ENCODE measurements at places on chromosomes 5 and 9.
A peak's percentile ranks its signal among the peaks of the same experiment; 100 is the strongest.

DNA sequence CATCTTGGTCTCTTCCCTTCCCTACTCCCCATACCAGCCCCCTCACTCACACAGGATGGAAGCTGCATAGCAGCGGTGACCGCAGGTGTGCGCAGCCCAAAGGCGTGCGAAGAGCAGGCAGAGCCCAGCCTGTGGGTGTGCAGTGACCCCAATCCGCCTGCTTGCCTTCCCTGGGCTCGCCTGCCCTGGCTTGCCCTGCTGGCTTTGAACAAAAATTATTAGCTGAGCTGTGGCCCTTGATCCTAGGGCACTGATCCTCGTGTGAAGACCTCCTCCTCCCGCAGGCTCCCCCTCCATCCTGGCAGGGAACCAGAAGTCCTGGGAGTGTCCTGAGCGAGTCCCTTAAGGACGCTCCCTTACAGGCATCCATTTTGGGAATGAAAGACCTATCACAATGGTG, 31.9 kb downstream of the MORN5 start:
- no peak for DNase-seq

- no peak for DNase-seq
Observed at GRCh38 chr5:87770601-87771121, 357.9 kb upstream of the CCNH start.

- no peak for DNase-seq
Observed at GRCh38 chr5:72291601-72292000, 28.4 kb downstream of the MRPS27 start.

- no peak for DNase-seq
Observed at GRCh38 chr9:71763832-71764231, 4.5 kb downstream of the CEMIP2 start.

DNA sequence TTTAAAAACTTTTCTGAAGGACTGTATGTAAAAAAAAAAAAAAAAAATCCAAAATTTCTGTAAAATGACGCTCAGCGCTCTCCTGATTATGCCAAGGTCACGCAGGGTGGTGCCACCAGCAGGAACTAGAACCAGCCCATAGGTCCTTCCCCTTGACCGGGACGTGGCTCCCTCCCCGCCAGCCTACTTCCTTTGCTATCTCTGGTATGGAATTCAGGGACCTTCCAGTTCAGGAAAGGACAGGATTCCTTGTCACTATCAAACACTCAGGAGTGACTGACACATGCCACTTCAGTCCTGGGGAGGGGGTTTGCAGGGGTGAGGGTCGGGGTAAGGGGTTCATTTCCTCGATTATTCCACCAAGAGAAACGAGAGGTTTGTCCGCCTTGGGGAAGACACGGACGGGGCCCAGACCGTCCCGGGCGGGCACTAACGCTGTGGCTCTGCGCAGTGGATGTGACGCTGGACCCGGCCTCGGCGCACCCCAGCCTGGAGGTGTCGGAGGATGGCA, 18.8 kb downstream of the BTNL9 start:
- DNase-seq, result no peak

DNA sequence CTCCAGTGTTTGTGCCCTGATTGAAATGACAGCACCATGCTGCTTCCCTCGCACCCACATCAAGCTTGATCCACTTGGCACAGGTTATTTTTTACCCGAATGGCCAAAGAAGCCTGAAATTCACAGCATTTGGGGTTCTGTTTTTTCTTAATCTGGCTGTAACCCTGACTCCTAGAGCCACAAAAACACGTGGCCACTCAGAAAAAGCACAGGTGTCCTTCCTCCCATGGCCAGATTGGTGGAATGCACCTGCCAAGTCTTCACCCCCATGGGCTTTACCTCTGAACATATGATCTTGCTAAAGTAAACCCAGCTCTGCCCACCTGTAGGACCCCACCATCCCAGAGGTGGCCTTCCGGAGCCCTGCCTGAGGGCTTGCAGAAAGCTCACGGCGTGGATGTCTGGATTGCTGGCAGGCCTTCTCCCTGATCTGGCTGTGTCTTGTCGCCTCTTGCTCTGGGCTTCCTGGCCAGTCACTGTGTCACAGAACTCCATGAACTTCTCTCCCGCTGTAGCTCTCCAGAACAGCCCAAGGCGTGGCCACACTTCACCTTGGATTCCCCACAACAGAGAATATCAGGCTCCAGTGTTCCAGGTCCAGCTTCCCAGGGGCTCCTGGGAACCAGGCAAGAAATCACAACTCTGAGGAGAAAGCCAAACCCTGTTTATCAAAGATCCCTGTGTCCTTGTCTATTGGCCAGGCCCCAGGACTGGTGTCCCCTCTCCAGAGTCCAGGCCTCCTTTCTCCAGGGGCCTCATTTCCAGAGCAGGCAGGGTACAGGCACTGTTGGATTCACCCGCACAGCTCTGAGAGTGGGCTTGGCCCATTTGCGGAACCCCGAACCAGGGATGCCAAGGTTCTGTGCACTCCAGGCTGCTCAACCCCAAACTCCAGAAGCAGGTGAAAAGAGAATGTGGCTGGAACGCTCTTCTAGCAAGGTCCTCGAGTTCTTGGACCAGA, 272.5 kb downstream of the SYK start:
- no peak for DNase-seq

- no peak for DNase-seq
Observed at GRCh38 chr5:36908544-36909260, 32.1 kb downstream of the NIPBL start.

DNA sequence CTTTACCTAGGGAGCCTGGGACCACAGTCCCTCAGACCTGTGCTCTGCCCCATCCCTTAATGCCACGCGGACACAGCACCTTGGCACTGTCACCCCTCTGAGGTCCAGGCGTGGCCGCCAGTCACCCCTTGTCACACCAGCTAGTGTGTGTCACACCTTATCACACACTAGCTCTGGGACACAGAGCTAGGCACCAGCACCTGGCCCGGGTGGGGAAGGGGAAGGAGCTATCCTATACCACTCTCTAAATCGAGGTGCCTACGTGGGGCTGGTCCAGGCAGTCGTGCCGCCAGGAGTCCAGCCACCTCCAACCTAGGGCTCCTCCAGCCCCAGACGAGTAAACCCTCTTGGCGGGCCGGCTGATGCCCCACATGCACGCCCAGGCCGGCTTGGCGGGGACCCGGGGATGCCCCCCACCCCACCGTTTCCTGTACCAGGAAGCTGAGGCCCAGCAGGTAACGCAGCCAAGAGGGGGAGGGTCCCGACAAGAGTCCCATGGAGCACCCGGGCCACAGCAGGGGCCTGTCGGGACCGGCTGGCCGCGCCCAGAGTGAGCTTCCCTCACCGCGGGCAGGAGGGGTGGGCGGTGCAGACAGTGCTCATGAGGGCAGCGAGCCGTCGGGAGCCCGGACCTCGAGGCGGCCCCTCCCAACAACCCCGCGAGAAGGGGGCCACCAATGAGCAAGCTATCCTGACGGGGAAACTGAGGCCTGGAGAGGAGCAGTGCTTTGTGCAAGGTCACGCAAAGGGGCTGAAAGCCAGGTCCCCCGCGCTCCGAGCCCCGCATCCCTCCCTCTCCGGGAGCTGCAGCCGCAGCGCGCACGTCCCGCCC, 550 bp downstream of the CORO2A start:
- DNase-seq, result no peak

DNA sequence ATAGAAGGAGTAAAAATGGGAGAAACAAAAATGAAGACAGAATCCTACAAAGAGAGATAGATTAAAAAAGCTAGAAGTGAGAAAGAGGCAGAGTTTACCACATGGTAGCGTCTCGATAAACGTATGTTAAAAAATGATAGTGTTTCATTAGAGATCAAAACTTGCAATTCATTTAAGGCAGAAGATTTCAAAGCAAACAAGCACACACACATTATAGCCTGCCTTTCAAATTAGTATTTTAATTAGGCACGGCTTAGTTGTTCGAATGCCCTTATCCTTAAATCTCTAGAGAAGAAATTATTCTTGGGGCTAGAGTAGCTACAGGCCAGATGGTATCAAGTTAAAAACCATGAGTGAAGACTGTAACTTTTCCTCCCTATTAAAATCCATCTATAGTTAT, 6.0 kb downstream of the STOM start:
- no peak for DNase-seq

- peak; percentile 96 for DNase-seq
Observed at GRCh38 chr5:76874088-76874581, 24.3 kb downstream of the S100Z start.

DNA sequence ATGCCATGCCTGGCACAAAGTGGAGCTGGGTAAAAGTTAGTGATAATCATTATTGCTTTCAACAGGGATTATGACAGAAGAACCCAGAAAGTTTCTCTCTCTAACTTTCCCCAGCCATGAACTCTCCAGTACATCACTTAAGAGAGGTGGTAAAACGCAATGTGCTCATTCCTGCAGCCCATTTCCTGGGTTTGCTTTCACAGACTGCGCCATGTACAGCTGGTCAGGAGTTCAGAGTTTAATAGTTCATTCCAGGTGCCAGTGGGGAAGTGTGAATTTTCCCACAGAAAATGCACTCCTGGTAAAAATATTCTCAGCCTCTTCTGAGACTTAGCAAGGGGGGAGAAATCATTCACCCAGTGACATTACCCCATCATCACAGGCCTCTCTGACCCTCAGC, 35.5 kb downstream of the ADAM19 start:
- no peak for DNase-seq

DNA sequence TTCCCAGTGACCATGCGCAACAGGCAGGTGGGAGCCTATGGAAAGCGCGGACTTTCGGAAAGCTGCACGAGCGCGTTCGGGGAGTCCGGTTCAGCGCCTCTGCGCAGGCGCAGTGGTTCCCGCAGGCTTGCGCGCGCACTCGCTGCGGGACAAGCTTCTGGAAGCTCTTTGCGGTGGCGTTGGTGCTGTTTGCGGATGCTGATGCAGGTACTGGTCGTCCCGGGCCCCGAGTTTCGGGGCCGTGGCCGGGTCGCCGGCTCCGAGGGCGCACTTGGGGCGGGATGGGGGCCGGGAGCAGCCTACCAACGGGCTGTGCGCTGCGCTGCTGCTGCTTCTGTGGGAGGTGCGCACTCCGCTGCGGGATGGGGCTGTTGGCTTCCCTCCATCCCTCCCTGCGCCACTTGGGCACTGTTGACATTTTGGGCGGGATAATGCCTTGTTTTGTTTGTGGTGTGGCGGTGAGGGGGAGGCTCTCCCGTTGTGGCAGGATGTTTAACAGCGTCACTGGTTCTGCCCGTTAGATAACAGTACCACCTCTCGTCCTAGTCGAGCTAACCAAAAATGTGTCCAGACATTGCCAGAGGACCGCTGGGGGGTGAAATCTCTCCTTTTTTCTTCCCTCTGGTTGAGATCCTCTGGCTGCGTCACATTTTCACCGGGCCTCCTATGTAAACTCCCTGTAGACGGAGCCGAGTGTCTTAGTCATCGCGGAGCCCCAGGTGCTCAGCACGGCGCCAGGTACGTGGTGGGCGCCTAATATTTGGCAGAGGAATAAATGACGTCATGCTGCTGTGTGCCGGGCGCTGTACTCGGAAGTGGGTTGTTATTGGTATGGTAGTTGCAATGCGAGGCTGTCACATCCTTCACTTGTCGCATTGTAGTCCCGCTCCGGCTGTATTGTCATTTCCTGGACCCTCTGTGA, at the start of gene ZNF483:
TSS of gene ZNF483 (plus strand) at position 124 of the 922 bp plus-strand sequence. CDS start 2,217 bp downstream, outside the sequence.
- DNase-seq, result peak; percentile 41

GRCh38 chr9:129177443-129177790, 644 bp downstream of the IER5L start:
- no peak for DNase-seq

GRCh38 chr5:136192015-136192525, 892 bp downstream of the SMIM32 start:
- no peak for DNase-seq

- DNase-seq, result no peak
Observed at GRCh38 chr5:123699571-123699970, 187.6 kb downstream of the CSNK1G3 start.

- DNase-seq, result no peak
Observed at GRCh38 chr9:6876195-6876894, 118.6 kb downstream of the KDM4C start.

GRCh38 chr9:108672475-108673190, 183.2 kb downstream of the ACTL7B start:
- DNase-seq, result no peak

GRCh38 chr9:15163931-15164330, 143.1 kb downstream of the TTC39B start:
- DNase-seq, result no peak

DNA sequence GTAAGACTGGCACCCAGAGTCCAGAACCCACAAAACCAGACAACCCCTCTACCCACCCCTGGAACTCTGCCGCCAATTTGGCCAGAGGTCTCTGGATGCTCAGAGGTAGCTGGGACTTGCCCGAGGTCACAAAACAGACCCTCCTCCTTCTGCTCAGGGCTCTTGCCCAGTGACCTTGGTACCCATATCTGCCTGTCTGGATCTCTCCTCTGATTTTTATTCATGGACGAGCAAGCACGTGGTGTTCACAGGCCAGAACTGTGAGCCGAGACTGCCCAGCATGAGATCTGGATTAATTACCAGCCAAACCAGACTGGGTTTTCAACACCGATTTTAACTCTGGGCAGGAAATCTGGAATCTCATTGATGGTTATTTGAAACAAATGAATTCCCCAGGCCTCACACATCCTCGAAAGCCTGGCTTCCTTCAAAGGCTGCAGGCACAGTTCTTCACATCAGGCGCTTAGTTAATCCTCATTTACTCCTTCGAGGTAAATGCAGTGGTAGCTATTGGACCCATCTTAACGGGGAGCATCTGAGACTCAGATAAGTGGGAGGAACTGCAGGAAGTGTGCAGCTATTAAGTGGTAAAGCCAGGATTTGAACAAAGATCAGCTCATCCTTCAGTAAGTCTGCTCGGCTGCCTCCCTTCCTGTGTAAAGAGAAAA, 21.4 kb downstream of the COL27A1 start:
- DNase-seq, result no peak

DNA sequence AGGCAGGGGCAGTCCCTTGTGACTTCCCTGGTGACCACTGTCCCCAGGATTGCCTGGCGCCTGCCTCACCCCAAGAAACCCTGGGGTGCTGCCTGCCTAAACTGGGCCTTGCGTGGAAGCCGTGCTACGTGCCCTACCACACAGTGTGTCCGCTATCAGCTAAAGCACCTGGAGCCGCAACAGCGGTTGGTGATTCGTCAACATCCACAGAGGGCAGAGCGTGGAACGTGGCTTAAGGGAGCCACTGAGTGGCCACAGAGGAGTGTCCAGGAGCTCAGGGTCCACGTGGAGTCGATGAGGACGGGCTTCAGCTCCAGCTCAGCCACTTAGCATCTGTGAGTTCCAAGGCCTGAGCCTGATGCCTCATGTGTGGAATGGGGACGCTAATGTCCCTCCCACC, 25.3 kb downstream of the LAMC3 start:
- no peak for DNase-seq

DNA sequence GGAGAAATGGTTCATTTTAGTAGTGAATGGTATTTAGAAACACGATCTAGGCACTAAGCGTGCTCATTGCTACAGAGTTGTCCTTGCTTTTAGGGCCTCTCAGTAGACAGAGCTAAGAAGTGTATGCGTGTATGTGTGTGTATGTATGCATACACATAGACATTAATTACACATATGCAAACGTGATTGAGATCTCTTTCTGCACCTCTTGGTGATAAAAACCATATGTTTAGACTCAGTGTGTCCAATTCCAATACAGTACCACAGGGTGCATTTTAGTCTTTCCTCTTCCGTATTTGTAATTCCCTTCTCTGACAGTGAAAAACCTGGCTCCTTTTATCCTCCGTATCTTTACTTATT, 13.1 kb downstream of the TRIO start:
- DNase-seq, result no peak

Data from NCI-H1436 treated with DMSO at 0.1 percent for 48 hours (cell line).